Activated CD4-positive, alpha-beta T cell treated with anti-CD3 and anti-CD28 coated beads, Interleukin-2, amount 10 ng/mL, durations not matched to agents 7 days and 5 days (primary cell): ENCODE measurements at places on chromosomes 16 and 17. TPM values are rescaled to one million over a fixed set of nuclear protein-coding genes. Genes with fewer than 3 reads are reported as not detected.

- DNase-seq = no peak
These were observed 73.1 kb downstream of the ASIC2 start for GRCh38 chr17:33220036-33220435.

Gene CLEC18C
- total RNA-seq = 0.40 TPM

DNA sequence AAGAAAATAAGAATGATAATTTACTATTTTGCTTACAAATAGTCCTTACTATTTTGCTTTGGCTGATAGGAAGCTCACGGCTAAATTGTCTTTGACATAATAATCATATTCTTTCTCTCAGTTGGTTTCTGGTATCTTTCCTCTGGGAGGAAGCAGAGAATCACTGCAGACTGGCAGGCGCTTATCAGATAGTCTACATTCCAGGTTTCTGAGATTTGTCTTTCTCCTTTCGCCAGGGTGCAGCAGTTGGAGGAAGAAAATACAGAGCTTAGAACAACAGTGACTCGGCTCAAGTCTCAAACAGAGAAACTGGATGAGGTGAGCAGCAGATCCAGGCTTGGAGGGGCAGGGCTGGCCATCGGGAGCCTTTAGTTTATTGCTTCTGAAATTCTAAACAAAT, 136.1 kb downstream of the RAB11FIP4 start:
- no peak for DNase-seq

Gene MSLN
- total RNA-seq = not detected

Gene PYDC1
- not detected for total RNA-seq

DNA sequence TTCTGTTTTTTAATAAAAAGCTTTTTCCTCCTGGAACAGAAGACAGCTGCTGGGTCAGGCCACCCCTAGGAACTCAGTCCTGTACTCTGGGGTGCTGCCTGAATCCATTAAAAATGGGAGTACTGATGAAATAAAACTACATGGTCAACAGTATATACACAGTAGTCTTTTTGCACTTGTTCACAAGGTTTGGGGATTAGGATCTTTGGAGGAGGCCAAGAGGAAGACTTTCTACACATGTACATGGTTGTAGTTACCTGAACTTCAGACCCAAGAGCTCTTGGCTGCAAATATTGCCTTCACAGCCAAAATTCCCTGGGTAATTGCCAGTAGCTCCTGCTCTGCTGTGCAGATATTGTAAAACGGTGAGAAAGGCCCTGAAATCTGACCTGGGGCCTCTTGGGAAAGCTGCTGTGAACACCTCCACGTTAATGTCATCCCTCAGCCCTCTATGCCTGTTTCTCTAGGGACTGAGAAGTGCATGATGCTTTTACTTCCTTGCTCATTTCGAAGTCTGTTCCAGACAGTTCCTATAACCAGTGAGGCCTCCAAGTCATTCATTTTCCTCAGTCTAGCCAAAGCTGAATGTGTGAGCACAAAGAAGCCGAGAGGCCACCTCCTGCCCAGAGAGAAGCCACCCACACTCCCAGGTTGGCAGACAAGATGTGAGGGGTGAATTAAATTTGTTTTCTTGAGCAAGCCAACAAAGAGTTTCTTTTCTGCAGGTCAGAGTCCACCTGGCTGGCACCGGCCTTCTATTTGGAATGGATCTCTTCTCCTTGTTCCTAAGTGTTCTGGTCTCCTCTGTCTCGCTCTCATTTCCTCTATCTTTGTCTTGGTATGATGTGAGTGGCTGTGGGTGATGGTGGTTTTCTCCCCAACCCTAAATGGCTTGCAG, 15.9 kb downstream of the ANKRD40 start:
- DNase-seq = no peak

DNA sequence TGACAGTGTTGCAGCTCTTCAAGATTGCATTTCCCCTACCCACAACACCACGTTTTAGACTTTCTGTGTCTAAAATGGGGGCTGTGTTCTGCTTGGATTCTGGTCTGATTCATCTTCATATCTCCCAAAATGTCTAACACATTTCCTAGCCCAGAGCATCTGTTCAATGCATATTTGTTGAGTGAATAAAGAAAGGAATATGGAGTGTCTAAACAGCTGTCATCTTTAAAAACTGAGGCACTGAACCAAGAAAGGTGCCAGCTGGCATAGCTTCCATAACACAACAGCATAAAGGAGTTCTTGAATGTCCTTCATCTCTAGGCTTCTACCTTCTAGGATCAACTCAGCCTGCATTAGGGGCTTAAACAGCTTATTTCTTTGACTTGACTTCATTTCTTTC, 67.4 kb downstream of the CDH11 start:
- DNase-seq = no peak

Gene TNFAIP1
- total RNA-seq = 22.0 TPM

DNA sequence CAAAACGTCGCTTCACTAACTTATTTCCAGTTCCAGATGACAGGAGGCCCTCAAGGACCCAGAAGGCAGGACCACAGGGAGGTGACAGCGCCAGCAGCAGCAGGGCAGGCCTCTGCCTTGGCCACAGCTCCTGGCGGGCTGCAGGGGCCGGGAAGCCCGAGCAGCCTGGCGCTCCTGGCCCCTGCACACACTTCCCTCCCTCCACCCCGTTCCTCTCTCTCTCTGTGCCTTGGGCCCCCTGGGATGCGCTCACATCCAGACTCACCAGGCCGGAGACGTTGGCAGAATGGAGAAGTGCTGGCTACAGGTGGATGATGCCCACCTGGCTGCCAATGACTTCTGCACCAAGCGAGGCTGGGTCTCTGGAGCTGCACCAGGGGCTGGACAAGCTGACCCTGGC, 12.7 kb downstream of the ZNF594 start:
- DNase-seq = no peak

GRCh38 chr16:75235721-75236193, 15.7 kb downstream of the BCAR1 start:
- no peak for DNase-seq
